Fibroblast of lung (primary cell): ENCODE measurements at places on chromosomes 1 and 21. TPM values are rescaled to one million over a fixed set of nuclear protein-coding genes. Genes with fewer than 3 reads are reported as not detected.

GRCh38 chr1:78831731-78832360, 174.7 kb downstream of the ADGRL4 start:
- peak; percentile 99 for DNase-seq

- no peak for DNase-seq
Observed at GRCh38 chr1:201298396-201299381, 15.4 kb downstream of the PKP1 start.

DNA sequence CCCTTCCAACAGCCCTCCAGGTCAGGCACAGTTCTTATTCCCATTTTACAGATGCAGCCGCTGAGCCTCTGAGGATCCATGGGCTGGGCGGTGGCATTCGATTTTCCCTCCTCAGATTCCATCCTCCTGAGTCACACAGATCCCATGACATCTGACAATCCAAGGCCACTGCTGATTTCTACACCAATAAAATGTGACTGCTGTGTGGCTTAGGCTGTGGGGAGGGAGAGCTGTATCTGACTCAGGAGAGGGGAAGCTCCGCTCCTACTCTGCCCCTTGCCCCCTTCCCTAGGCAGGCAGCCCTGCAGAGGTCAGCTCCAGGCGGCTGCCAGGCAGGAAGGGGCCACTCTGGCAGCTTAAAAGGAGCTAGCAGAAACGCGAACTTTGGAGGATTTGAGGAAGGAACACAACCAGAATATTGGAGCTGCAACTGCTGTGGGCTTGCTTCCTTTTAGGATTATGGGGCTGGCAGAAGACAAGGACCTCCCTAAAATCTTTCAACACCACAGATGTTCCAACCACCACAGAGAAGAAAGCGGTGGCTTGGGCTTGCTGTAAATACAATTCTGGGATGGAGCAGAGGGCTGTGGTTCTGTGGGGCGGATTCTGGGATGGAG, 50.0 kb downstream of the MRPL37 start:
- peak; percentile 63 for DNase-seq

DNA sequence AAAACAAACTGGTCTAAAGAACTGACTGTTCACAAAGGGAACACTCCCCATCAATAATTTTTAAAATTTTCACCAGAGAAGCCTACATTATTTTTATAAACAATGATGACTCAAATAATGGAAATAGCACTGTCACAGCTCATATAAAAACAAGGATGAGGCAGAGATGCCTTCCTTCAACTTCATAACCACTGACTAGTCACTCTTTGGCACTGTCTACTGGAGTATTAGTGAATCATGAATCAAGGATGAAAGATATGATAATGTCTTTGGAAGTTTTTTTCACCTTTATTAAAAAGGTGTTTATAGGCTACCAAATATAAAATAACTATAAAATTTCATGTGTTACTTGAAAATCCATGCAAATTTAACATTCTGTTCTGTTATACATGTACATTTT, 316.9 kb downstream of the VAV3 start:
- peak; percentile 63 for DNase-seq

GRCh38 chr1:155022927-155023236, 10.7 kb downstream of the DCST2 start:
- no peak for DNase-seq

Gene DIO1
- not detected in 2 replicates for total RNA-seq

Gene C2CD4D
- total RNA-seq, result not detected in 2 replicates

Gene NEXN
- total RNA-seq, result 16.2 and 24.4 TPM in 2 replicates
